ENCODE measurements at places on chromosomes 3 and 15.

- no peak for DNase-seq
Observed at GRCh38 chr15:99157456-99157855, 52.6 kb downstream of the SYNM start.

GRCh38 chr3:21290557-21290956, 460.5 kb downstream of the ZNF385D start:
- no peak for DNase-seq

GRCh38 chr15:46786590-46787285, 930.6 kb upstream of the SEMA6D start:
- no peak for DNase-seq

DNA sequence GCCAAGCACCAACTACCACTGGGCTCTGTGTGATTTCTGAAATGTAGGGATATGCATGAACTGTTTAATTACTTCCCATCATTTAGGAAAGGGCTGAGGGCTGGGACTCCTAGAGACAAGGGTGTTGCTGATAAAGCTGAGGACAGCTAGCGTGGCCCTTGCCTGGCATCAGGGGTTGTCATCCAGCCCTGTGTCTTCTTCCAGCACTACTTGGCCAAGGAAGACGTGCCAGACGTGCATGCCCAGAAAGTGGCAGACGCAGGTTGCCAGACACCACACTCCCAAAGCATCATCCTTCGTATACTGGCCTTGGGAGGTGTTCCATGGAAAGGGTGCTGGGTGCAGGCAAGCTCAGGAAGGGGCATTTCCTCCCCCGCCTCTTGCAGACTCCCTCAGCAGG, 64.8 kb downstream of the LRIG1 start:
- no peak for DNase-seq

- no peak for DNase-seq
Observed at GRCh38 chr15:28995705-28996104, 109.9 kb downstream of the APBA2 start.

DNA sequence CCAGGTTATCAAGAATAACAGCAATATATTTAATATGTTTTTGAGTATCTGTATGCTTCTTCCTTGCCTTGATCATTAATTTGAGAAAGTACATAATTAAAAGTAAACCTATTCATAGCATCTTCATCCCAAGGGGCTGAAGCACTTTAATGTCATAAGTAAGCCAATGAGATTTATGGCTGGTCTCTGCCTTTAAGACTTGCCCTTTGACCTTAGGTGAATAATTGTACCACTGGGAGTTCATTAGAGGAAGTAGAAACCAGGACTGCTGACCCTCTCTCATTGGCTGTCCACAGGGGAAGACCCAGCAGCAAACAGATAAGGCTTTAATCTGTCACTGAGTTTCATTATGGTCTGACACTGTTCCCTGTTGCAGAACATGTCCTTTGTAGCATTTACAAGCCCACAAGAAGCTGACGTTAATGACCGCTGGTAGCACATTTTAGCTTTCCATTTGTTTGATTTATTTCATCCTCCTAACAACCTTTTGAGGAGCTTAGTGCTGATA, 16.3 kb upstream of the ERC2 start:
- no peak for DNase-seq

GRCh38 chr3:60912876-60913275, 338.4 kb downstream of the FHIT start:
- no peak for DNase-seq
